ENCODE measurements at places on chromosomes 13 and 19.

DNA sequence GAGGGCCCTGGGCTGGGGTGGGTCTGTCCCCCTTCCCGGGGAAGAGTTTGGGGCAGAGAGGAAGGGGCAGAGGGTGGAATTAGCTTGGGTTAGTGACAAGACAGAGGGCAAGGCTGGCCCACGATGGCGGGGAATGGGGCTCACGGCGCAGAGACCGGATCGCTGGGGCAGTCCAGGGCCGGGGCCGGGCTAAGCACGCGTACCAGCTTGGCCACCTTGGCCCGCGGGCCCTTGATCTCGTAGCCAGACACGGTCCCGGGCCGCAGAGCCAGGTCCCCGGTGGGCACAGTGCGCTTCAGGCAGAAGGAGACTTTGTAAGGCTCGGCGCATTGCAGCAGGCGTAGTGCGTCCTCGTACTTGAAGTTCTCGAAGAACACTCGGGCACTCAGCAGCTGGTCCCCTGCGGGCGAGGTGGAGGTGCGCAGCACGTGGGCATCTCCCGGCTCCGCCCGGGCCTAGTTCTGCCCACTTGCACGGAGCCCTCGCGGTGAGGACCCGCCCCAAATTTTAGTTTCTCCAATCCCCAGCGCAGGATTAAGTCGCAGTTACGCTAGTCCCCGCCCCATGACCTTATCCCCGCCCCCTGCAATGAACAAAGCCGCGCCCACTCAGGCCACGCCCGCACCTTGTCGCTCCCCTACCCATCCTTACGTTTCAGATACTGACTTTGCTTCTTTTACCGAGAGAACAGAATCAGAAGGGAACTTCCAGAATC lies 8.6 kb upstream of the HIPK4 start:
- DNase-seq: no peak

DNA sequence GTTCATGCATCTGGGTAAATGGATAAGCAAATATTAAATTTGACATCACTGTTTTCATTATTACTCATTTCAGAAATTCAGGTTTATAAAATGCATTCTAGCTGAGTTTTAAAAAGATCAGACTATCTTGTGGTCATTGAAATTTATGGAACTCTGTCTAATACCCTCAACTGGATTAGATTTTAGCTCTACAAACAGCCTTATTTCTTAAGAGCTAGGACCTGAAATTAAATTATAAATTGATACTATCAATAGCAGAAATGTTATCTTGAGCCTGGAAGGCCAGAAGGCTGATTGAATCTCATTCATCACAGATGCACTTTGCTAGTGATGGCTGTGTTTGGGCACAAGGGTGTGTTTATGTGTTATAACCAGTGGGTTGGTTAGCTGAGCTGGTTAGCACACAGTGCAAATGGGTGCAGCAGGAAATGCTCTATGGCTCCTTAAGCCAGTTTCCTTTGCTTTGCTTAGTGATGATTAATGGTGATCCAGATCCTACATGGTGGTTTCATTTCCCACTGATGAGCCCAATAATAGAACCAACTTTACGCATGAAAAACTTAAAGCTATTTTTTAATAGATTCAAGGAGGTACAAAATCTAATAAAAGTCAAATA lies 310.8 kb upstream of the KLF12 start:
- no peak for DNase-seq

GRCh38 chr13:35995136-35995535 lies 136.0 kb downstream of the DCLK1 start:
- no peak for DNase-seq

DNA sequence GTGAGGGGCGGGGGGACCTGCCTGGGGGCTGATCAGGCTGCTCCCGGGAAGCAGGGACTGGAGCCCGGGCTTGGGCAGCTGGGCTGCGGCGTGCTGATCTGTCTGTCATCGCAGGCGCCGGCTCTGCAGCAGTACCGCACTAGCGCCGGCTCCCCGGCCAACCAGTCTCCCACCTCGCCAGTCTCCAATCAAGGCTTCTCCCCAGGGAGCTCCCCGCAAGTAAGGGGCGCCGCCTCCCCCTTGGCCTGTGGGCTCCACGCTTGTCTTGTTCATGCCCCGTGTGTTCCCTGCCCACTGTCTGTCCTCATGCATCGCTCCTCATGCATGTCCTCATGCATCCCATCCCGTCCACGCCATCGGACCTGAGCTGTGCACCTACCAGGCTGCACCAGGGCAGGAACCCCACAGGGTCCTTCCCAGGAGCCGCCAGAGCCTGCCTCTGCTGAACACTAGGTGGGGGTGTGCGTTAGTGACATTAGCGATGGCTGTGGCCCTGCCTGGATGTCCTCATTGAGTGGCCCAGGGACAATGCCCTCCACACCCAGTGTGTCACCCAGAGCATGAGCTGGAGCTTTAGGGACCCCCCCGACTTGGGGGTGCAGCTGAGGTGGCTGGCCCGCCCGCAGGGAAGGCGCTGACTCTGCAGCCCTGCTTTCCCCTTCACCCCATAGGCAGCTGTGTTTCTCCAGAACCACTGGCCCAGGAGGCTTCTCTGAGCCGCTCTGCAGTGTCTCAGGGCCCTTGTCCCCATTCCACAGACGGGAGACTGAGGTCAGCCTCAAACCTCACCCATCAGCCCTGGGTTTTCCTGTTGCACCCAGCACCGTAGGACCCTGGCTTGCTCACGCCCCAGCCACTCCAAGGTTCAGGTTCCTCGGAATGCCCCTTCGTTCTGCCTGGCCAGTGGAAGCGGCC lies 19.5 kb downstream of the COMP start:
- DNase-seq: no peak

DNA sequence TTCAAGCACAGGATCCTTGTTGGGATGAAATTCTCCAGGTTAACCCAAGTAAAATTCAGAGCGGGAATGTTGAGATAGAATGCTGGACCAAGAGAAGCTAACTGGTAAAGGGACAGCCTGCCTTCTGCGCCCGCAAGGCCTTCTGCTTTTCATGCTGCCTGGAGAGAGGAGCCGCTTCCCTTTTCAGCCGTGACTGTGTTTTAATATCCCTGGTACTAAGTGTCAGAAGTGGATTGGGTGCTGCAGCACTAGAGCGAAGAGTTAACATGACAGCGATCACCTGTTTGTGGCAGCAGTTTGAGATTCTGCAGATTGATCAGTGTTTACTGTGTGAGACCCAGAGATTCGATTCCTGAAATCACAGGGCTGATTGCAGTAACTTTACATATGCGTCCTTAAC lies 197.4 kb upstream of the ZNF536 start:
- DNase-seq: no peak

Data from NCI-H1694 (cell line).